RPMI8226 (cell line): ENCODE measurements at places on chromosomes 12 and 14.
A peak's percentile ranks its signal among the peaks of the same experiment; 100 is the strongest.

DNA sequence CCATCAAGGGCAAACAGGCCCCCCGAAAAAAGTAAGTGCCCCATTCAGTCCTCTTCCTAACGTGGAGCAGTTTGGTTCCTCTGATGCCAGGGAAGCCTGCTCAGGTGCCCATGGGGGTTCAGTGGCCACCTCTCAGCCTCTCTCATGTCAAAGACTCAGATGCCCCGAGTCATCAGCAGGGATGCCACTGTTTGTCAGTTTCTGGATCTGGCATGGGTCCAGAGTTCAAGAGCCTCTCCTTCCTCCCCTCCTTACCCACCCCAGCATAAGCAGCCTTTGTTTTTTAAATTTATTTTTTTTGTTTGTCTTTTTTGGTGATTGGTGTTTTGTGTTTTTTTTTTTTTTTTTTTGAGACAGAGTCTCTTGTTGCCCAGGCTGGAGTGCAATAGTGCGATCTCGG, 11.3 kb downstream of the KMT5A start:
- DNase-seq: no peak

GRCh38 chr14:41285186-41285748, 321.4 kb upstream of the LRFN5 start:
- peak; percentile 56 for DNase-seq

- no peak for DNase-seq
These were observed 69.3 kb upstream of the FRMD6 start for GRCh38 chr14:51582437-51582836.

DNA sequence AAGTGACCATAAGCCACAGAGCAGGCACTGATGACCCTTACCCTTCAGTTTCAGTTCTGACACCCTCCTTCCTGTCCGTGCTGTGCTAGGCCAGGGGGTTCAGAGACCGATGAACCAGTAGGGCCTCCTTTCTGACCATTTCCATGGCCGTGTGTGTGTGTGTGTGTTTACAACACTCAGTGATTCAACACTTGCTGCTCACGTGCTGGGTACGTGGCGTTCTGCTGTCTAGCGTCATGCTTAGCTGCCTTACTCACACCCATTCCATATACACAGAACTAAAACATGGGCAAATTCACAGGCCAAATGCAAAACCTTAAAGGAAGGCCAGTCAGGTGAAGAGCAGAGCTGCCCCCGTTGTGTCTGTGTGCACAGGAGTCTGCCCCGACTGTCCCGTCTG, 67.5 kb downstream of the DNAH10 start:
- DNase-seq: no peak

GRCh38 chr14:69865701-69866365, 13.4 kb upstream of the SMOC1 start:
- DNase-seq: no peak

DNA sequence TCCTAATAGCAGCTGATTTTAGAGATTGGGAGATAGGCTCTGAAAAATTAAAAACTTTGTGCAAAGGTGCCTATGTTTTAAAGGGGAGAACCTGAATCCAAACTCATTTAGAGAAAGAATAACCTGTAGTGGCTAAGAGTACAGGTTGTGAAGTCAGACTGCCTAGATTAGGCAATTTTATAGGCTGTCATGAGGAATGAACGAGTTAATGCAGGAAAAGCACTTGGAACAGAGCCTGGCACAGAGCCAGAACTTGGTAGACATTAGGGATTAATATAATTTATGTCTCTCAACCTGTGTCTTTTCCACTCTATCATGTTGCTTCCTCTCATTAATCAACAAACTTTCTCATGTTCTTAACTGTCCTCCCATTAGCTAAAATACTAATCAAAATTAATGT, 98.1 kb downstream of the WIF1 start:
- DNase-seq: no peak

DNA sequence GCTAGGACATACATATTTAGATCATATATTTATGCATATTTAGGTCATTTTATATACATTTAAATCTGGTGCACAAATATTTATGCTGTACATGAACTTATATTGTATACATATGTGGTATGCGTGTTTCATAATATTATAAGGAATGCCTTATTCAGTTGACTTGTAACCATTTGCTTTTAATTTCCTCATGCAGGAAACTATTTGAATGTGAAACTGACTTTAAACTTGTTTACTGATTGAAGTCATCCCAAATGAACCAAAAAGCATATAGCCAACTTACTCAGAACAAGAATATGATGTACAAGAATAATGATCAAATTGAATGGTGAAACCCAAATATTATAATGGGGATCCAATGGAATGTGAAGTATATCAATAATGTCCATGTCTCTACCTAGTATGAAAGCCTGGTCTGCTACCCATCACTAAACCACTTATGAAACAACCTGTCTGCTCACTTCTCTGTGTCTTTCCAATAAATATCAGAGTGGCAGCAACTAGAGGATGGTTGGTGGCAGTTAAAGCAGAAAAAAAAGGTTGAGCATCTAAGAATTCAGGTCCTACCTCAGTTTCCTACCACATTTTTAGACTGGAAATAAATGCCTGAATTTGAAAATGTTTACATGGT, 38.3 kb downstream of the RPS6KA5 start:
- DNase-seq: no peak

DNA sequence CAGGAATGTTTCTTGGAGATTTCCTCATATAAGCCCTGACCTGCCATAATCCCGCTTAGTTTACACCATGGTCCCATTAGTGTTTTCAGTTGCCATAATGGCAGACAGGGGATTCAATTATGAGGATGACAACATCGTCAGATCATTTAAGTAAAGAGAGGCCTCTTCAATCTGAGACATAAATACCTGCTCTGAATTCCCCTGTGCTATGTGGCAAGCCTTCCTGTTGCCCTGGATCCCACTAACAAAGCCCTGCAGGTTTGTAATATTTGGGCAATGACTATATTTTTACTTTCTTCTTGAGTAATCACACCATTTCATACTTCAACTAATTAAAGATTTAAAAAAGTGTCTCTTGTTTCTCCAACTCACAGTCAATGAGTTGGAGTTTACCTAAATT, 108.9 kb downstream of the TRAFD1 start:
- no peak for DNase-seq

- no peak for DNase-seq
These were observed 55.6 kb downstream of the KCTD10 start for GRCh38 chr12:109421355-109422087.

DNA sequence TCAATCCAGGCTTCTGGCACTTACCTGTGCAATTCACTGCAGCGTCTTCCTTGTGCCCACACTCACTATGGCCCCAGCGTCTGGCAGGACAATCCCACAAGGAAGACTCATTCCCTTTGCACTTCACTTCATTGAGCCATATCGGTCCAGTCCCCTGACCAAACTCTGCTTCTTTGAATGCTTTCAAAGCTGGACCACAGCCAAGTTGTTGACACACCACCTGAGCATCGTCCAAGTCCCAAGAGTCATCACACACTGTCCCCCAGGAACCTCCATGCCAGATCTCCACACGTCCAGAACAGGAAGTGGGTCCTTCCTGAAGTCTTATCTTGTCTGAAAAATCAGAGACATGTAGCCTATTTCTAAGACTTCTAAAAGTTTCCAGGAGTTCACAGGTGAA, 20.2 kb downstream of the CD163 start:
- DNase-seq: no peak

GRCh38 chr12:63967358-63968145, 123.1 kb downstream of the SRGAP1 start:
- DNase-seq: no peak

DNA sequence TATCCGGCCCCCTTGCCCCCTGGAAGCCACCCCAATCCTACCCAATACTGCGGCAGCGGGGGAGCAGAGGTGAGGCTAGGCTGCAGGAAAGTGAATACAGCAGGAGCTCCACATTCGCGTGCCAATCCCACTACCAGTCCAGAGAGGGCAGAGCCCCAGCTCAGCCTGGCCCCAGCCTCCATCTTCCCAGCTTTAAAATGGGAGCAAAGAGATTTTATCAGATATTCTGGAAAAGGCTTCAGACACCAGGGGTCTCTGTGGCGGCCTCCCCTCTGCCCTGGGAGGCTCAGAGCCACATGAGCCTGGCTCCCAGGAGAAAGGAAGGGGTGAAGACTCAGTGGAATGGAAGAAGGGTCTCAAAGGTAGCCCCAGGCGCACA, 72.7 kb downstream of the NCOR2 start:
- no peak for DNase-seq
